ENCODE measurements at places on chromosomes 1 and 21.

DNA sequence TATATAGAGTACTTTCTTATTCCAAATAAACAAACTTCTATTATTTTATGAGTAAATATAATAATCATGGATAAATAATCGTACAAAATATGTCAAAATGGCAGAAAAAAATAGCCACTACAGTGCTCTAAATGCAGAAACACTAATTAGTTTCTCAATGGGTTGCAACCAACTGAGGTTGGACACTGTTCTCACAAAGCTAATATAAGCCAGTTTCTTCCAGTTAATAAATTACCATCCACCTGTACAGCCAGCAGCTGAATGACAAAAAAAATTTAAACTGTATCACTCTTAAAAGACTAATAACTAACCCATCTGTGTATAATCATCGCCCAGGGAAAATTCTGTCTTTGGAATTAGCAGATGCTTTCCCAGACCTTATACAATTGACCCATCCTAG is 36.9 kb downstream of the GDAP2 start:
- no peak for DNase-seq

GRCh38 chr1:245788269-245788668 is 633.5 kb downstream of the KIF26B start:
- DNase-seq: no peak

DNA sequence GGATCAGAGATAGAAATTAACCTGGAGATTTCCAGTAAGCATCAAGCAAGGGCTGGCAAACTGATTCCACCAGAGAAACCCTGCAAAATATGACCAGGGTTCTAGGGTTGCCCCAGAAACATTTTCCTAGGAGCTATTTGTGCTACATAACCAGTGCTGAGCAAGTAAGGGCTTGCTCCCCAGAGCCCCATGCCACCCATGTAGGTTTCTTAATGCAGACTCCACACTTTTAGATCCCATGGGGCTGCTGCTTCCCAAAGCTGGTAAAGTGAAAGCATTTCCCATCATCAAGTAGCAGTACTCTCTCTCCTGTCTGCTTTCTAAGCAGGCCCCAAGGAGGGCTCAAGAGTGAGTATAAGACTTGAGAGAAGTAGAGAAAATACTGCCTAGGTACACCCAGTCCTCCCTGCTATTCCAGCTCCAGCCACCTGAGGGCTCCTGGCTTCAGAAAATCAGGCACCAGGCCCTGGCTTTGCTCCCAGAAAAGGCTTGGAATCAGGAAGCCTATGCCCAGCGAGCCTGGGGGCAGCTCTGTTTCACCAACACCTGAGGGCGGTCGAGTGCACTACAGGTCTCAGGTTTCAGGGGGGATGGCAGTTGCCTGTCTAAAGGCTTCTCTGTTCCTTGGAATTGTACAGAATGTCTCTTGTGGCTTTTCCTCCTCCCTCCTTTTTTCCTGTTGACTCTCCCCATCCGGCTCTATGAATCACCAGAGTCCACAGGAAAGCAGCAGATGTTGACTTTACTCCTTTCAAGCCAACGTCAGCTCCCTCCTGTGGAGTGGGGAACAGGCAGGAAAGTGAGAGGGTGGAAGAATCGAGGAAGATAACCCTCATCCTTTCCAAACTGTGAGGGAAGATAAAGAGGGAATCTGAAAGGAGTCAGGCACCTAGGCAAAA is 6.2 kb upstream of the ANKRD35 start:
- peak; percentile 97 for DNase-seq

GRCh38 chr1:159922511-159923202 is 2.6 kb downstream of the TAGLN2 start:
- no peak for DNase-seq

DNA sequence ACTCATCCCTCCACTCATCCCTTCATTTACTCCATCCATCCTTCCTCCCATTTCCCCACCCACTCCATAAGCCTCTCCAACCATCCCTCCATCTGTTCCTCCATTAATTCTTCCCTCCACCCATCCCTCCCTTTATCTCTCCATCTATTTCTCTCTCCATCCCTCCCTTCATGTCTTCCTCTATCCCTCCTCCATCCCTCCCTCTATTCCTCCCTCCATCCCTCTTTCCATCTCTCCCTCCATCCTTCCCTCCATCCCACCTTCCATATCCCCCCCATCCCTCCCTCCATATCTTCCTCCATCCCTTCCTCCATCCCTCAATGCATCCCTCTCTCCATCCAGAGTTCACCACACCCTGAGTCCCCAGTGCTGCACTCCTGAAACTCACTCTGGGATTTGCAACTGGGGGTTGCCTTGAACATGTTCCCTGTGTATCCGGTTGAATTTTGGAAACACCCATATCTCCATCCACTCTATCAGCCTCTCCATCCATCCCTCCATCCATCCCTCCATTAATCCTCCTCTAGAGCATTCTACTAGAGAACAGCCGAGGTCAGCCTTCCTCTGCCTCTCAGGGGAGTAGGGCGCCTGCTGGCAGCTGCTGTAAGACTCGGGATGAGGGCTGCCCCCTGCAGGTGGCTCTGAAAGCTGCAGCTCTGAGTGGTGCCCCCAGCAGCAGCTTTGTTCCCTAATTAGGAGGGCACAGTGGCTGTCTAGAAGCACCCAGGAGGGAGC is 39.4 kb downstream of the ABCG1 start:
- DNase-seq: peak; percentile 31

GRCh38 chr1:20849100-20849499 is 62.0 kb upstream of the HP1BP3 start:
- DNase-seq: no peak

DNA sequence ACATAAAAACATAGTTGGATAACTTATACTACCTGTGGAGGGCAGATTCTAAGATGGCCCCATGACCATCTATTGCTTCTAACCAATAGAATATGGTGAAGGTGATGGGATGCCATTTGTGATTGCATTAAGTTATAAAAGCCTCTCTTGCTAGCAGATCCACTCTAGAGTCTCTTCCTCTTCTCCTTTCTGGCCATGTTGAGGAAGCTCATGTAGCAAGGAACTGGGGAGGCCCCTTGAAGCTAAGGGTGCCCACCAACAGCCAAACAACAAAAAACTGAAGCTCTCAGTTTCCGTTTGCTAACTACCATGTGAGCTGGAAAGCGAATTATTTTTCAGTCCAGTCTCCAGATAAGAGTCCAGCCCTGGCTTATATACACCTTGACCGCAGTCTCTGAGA is 16.0 kb upstream of the AGO1 start:
- DNase-seq: no peak

DNA sequence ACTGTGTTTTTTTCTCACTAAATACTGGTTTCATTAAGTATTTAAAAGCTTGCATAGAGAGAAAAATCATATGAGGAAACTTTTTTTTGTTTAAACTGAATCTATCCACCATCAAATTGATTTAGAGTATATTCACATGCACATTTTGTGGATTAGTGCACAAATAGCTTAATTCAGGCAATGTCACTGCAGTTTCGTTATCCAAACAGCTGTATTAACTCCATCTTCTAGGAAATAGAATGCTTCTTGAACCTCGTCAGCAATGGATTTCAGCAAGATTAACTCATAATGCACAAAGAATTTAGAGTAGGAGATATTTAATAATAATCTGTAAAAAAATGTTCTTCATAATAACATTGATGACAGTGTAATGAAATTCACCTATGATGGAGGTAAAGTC is 37.5 kb downstream of the NEXN start:
- no peak for DNase-seq

- no peak for DNase-seq
These were observed 7.9 kb upstream of the NT5C1A start for GRCh38 chr1:39679821-39680220.

DNA sequence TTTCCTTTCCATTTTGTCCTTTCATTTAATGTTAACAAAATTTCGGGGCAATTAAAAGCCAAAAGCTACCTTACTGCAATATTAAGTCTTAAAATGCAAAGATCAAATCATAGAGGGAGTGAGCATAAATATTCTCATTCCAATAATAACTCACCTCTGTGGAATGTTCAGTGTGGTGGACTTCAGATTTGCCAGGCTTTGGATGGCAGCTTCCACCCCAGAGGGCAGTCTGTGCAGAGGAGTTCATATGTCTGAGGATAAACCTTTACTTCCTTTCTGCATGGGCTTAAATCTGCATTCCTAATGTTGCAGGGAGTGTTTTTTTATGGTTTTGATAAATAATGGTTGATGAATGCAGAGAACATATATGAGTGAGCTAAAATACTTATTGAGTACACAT is 16.3 kb downstream of the KIAA0040 start:
- no peak for DNase-seq

- peak; percentile 57 for DNase-seq
These were observed 20.8 kb downstream of the PHLDA3 start for GRCh38 chr1:201447903-201448871.

DNA sequence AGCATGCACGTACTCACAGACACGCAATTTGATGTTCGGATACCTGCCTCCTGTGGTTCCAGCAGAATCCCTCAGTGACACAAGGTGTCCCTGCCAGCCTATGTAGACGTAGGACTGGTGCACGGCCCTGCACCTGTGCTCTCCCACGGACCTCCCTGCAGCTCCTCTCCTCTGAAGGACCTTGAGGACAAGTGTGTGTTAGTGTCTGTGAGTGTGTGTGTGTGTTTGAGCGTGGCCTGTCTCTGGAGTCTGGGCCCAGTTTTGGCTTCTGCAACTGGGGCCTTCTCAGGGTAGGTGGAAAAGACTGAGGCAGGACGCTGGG is 22.5 kb upstream of the DMBX1 start:
- DNase-seq: no peak

- no peak for DNase-seq
These were observed 52.5 kb upstream of the DMRTB1 start for GRCh38 chr1:53406551-53407235.

DNA sequence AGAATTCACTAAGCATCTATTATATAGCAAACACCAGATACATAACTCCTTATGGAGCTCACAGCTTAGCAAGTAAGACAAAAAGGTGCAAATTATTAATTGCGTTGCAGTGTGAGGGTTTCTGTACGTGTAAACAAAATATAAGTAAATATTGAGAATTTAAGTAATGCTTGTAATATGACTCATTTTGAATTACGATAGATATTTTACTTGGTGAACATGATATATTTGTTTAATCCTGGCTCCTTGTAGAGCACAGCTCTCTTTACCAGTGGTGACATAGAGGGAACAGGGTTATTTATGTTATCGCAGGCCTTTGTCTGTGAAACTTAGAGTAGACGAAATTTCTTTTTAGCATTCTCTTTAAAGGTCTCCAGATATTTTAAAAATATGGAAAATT is 36.4 kb downstream of the LYPLAL1 start:
- no peak for DNase-seq

DNA sequence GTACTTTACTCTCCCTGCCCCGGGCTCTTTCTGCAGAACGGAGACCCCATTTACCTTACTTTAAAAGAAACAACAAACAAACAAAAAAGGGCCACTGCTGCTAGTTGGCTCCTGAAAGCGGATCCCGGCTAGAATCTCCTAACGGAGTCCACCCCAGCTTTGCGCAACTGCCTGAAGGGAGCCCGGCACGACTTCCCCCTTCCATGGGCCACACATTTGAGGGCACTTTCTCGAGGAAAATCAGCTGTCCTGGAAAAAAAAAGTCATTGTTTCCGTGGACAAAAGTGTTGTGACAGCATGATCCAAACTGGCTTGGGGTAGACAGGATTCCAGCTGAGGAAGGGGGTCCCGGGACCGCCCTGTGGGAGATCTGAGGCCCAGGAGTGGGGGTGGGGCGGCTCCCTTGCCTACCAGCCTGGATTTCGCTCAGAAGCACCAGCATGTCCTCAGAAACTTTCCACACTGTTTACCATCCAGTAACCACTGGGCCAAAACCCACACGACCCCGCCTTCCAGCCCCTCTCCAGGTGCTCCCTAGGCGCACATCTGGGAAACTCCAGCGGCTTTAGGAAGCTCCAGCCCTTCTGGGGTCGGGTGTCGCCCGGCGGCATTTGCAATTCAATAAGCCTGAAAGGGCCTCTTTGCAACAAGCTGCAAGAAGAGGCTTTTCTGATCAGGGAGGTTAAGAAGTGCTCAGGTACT is 4.8 kb downstream of the RIPK4 start:
- no peak for DNase-seq

GRCh38 chr1:10225573-10225972 is 15.2 kb downstream of the KIF1B start:
- no peak for DNase-seq

GRCh38 chr1:117321680-117322609 is 45.3 kb upstream of the MAN1A2 start:
- no peak for DNase-seq

DNA sequence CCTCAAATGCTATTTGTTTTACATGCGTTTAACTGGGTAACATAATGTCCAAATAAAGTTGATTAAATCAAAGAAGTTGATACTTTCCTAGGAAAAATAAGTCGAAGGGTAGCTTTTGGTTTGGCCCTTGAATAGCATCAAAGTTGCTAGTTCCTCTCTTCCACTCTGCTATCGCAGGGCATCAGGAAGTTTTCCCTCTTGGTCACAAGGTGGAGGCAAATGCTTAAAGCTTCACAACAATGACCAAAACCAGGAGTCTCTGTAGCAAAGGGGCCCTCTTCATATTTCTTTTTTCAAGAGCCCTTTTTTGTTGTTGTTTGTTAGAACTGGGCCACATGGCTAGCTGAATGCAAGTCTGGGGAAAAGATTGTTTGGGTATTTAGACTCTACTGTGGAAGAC is 668.4 kb downstream of the KCNT2 start:
- DNase-seq: no peak

DNA sequence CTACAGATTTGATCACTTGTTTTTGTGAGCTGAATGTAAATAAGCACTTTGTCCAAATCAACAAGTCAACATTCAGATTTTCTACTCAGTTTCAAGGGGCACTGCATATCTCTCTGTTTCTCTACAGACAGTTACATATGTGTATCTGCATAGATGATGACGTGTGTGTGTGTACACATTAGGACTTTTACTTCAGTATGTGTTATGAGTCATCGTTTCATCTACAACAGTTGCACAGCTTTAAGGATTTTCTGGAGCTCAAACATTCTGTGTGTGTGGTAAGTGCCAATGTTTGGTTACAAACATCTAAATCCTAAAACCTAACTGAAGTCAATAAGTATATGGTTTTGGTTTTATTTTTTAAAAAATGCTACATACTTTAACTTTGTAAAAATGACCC is 494.5 kb upstream of the PBX1 start:
- no peak for DNase-seq

DNA sequence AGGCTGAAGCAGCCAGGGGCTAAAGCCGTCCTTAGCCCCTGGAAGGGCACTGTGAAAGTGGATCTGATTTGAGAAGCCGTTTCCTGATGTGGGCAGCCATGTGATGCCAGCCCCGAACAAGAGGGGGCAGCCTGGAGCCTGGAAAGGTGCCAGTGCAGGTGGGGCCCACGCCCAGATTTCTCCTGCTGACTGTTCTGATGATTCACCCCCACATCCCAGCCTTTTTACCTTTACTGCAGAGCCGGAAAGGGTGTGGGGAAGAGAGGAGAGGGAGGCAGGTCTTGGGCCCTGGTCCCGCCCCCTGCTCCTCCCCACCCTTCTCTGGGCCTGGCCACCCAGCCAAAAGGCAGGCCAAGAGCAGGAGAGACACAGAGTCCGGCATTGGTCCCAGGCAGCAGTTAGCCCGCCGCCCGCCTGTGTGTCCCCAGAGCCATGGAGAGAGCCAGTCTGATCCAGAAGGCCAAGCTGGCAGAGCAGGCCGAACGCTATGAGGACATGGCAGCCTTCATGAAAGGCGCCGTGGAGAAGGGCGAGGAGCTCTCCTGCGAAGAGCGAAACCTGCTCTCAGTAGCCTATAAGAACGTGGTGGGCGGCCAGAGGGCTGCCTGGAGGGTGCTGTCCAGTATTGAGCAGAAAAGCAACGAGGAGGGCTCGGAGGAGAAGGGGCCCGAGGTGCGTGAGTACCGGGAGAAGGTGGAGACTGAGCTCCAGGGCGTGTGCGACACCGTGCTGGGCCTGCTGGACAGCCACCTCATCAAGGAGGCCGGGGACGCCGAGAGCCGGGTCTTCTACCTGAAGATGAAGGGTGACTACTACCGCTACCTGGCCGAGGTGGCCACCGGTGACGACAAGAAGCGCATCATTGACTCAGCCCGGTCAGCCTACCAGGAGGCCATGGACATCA is at the start of gene SFN:
Gene SFN (plus strand): TSS at position 369 of the 904 bp plus-strand sequence. CDS start 64 bp downstream, at position 433.
- peak; percentile 98 for DNase-seq
